ENCODE measurements at places on chromosomes 1 and 21.

- DNase-seq, result no peak
Observed at GRCh38 chr1:40857737-40858136, 4.4 kb downstream of the CITED4 start.

- DNase-seq, result no peak
Observed at GRCh38 chr21:46393941-46394594, 64.6 kb upstream of the DIP2A start.

DNA sequence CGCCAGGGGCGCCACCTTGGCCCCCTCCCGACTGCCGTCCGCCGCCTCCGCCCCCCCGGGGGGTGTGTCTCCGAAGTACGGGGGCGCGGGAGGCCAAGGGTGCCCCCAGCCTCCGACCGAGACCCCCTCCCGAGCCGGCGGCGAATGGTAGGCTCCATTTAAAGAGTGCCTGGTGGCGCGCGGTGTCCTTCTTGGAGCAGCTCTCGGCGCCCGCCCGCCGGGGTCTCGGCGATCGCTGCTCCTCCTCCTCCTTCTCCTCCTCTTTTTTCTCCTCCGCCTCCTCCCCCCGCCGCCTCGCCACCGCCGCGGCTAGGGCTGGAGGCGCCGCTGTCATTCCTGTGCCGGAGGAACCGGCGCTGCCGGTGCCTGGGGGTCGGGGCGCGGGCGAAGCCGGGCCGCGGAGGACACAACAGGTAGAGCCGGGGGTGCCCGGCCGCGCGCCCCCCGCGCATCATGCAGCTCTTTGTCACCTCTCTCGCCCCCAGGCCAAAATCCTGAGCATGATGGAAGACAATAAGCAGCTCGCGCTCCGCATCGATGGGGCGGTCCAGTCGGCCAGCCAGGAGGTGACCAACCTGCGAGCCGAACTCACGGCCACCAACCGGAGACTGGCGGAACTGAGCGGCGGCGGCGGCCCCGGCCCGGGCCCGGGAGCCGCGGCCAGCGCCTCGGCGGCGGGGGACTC, at the start of gene KAZN:
KAZN (plus strand) TSS at position 188 of the 685 bp plus-strand sequence.
- no peak for DNase-seq

DNA sequence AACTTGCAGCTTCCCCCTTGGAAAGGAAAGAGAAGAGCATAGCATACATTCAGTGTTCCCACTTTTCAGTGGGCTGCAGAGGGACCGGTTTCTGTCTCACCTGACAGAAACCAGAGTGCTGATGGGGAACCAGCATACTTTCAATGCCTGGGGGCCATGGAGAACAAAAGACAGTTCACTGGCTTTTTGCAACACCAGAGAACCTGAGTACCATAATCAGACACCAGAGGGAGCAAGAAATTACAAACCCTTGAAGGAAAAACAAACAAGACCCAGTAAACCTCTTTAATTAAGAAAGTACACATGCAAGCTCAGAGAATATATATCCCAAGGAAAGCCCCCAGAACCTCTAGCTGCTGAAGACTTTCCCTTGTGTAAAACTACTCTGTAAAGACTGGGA, 51.1 kb downstream of the CSMD2 start:
- no peak for DNase-seq

DNA sequence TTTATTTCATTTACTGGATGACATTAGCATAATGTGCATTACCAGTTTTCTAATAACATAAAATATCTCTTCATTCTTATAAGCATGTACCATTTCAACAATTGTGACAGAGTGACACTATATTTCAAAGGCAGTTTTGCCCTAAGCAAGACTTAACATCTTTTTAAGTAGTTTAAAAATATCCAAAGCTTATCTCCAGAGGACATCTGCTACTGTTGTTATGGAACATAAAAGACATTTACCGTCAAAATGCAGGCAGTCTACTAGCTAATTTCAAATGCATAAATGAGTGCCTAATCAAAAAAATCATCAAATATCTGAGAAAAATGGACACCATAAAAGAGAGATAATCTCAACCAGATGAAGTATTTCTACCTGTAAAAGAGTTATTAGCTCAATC, 782.4 kb upstream of the BRINP3 start:
- DNase-seq, result no peak

- no peak for DNase-seq
Observed at GRCh38 chr1:156868341-156868740, 7.7 kb downstream of the NTRK1 start.
